ENCODE measurements at places on chromosomes 2 and 18.

GRCh38 chr2:37394263-37394662 is 49.8 kb downstream of the QPCT start:
- DNase-seq, result no peak

DNA sequence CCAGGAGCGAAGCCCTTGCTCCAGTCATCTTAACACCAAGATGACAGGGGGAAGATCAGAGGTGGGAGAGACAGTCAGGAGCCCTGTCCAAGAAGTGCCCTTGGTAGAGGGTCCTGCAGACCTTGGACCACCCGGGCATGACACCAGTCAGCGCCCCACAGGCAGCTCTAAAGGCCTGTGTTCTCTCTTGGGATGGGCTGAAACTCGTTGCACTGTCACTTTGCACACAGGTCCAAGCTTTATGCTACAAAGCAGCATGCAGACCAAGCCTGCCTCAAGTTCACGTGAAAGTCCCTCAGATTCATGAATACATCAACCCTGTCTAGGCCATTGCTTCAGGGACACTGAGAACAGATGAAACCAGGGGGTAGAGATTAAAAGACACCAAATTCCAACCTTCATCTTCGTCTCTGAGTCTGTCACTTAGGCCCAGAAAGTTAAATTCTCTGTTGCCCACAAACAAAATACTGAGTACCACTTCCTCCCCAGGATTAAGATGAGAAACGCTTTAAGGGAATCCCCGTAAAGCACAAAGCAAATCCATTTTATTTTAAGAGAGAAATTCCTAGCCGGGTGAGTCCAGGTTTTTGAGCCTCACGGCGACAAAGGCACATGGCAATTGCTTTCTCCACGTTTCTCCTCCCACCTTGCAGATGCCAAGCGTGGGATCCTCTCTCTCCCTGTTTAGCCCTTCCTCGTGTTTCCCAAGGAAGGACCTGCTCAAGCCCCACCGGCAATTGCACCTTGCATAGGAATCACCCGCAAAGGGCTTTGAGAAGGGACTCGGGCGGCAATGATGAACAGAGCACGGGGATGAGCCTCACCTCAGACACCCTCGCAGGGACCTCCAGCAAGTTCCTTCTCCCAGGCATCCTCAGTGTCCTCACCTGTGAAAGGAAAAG is 75.0 kb upstream of the ID2 start:
- no peak for DNase-seq

- peak; percentile 53 for DNase-seq
Observed at GRCh38 chr2:113157897-113158753, 15.6 kb upstream of the PSD4 start.

DNA sequence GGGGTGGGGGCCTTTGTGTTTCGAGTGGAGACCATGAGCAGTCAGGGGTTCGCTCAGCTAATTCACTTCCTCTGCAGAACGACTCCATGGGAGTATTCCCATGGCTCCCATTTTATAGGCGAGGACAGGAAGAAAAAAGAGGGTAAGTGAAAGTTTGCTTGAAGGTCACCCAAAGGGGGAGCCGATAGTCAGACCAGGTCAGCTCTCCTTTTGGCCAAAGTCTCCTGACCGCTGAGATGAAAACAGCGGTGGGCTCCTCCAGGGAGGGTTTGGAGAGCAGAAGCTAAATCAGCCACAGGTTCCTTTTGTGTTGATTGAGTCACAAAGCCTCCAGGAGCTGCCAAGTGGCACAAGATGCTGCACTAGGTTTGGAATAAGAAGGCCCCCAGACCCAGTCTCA is 34.1 kb upstream of the CTAGE1 start:
- peak; percentile 14 for DNase-seq

- peak; percentile 1 for DNase-seq
Observed at GRCh38 chr2:15359716-15360531, 201.2 kb downstream of the NBAS start.

DNA sequence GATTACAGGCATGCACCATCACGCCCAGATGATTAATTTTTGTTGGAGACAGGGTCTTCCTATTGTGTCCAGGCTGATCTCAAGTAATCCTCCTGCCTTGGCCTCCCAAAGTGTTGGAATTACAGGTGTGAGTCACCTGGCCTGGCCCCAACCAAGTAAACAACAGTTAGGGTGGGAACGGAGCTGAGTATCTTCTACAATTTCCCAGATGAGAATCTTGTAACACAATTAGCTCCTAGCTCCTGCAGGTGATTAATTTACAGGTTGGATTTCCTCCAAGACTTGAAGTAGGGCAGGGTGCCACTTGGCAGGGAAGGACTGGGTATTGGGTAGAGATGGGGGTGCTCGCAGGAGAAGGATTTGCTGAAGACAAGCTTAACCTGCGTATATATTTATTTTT is 17.8 kb downstream of the NLRC4 start:
- peak; percentile 9 for DNase-seq

DNA sequence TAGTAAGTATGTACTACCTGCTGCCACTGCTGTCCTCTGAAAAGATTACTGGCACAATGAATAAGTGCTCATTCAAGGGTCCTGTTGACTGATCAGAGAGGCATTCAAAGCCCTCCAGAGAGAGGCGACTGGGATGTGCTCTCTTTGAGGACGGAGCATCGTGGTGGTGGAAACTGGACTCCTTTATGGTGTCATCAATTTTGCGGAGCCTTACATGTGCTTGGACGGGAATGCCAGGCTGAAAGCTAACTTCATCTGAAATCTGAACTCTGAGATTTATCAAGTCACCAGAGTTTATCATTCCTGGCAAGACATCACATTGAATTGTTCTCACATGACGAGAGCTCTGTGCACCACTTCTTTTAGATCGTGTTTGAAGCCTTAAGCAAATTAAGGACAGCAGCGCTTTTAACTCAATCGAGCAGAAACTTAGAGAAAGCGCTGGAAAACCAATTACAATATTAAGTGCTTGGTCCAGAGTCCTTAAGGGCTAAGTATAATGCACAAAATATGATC is 138.3 kb downstream of the NCK2 start:
- DNase-seq, result no peak

DNA sequence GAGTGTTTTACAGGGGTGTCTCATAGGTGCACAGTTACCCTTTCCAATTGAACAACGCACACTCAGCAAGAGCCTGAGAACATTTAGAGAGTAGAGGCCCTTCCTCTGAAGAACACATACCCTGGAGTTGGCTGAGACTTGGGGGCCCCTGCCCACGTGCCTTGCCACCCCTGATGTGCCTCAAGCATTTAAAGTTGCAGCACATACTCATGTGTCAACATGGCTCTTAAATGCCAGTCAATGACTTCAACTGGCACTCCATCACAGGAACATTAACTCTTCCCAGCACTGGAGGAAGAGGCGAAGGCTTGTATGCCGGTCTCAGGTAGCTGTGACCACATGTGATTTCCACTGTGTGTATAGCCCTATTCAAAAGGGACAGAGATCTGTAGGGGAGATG is 57.4 kb downstream of the SPRED2 start:
- DNase-seq, result no peak

DNA sequence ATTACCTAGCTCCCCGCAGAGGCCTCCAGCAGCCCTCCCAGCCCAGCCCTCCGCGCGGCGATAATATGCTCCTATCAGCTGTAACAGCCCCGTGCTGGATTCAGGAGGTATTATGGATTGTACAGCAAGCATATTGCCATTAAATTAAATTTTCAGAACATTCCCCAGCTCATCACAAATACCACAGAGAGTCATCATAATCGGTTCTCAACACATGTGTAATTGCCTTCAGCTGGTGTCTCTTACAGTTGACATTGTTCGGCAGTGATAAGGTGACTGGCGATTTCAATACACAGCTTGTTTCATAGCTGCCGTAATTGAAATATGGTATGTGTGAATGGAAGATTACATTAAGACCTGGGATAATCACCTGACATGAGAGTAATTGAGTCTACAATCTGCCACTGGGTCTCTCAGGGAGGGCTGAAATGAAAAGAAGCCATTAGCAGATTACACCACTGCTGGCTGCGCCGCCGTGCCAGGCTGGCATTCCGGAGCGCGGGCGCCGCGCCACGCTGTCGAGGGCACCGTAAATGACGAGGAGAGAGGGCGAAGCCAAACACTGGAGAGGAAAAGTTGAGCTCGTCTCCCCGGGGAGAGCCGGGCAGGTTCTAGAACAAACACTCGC is 549.4 kb upstream of the SALL3 start:
- DNase-seq, result no peak

DNA sequence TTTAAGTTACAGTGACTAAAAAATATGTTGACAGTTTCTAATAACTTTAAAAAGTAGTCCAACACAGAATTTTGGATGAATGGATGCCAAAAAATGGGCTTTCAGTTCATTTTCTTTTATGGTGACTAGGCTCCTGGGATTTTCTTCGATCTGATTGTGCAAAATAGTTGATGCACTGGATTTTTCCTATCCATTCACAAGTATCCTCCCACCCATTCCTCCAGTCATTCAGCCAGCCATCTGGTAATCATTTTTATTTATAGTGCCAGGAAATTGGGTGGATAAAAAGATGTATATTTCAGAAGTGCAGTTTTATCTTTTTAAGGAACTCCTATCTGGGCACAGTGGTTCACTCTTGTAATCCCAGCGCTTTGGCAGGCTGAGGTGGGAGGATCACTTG is 175.1 kb downstream of the PTPRM start:
- no peak for DNase-seq

GRCh38 chr2:119114266-119114665 is 44.3 kb downstream of the C1QL2 start:
- DNase-seq, result no peak

- no peak for DNase-seq
Observed at GRCh38 chr2:207051385-207051965, 112.2 kb downstream of the CPO start.

GRCh38 chr18:32048507-32049091 is 30.0 kb downstream of the RNF125 start:
- peak; percentile 11 for DNase-seq

DNA sequence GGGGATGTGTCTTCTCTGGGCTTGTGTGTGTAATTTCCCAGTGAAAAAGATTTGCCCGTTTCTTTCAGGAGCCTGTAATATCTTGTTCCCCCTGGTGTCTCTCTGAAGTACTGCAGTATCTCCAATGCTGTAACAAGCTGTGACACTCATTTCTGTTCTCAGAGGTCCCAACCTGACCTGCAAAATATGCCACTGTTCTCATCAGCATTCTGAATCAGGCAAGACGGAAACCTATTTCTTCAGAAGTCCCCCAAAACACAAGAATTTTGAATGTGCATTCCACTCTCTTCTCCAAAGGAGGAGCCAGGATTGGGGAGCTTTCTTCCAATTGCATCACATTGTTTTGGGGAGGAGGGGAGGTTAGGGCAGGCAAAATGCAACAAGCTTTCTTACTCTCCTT is 77.0 kb upstream of the CNGA3 start:
- DNase-seq, result peak; percentile 93

DNA sequence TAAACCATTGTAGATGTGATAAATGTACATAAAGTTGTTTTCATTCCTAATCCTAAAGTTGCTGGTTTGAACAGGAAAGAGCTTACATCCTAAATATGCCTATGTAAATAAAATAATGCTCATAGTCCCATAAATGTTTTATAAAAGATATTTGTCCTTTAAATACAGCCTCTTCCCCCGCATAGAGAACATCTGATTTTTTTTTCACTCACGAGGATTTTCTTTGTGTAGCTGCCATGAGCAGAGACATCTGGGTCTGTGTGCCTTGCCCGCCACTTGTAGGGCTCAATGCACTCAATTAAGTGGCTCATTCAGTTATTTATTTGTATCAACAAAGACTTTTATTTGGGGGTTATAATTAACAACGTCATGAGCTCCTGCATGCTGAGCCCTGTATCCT is 72.8 kb downstream of the SOWAHC start:
- no peak for DNase-seq

GRCh38 chr18:42891705-42892104 is 223.8 kb downstream of the RIT2 start:
- DNase-seq, result no peak
